Osteoblast (primary cell): ENCODE measurements at places on chromosomes 7 and 10. TPM values are rescaled to one million over a fixed set of nuclear protein-coding genes. Genes with fewer than 3 reads are reported as not detected.

The CFAP69 gene
- total RNA-seq: 5.4 and 8.8 TPM in 2 replicates

The WEE2 gene
- total RNA-seq: not detected in 2 replicates

DNA sequence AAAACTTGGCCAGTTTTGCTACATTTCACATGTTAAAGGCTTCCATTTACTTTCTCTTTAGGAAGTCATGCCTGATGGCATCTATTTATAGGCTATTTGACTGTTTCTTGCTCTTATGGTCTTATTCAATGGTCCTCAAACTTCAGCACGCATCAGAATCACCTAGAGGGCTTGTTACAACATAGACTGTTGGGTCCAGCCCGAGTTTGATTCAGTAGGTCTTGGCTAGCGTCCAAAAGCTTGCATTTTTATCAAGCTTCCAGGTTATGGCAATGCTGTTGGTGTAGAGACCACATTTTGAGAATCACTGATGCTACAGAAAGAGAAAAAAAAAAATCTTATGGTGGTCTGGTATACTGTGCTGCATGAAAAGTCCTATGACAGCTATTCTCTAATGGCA lies 51.9 kb downstream of the MTPN start:
- H3K4me1 ChIP-seq: peaks cover 12% of the 10 kb centered on the region
- peak overlapping the region; percentile 25 for H3K27ac ChIP-seq

GRCh38 chr7:140911746-140912145 lies 13.0 kb downstream of the BRAF start:
- no peaks in the 10 kb centered on the region for H3K4me1 ChIP-seq
- no peaks in the 10 kb centered on the region for H3K27me3 ChIP-seq
- DNase-seq: no peak
- no peak overlapping the region for H3K4me3 ChIP-seq
- H3K27ac ChIP-seq: no peak overlapping the region

GRCh38 chr10:117014835-117015234 lies 9.8 kb upstream of the SHTN1 start:
- H3K27me3 ChIP-seq: no peaks in the 10 kb centered on the region
- no peaks in the 10 kb centered on the region for H3K4me1 ChIP-seq
- H3K27ac ChIP-seq: no peak overlapping the region
- H3K4me3 ChIP-seq: no peak overlapping the region

GRCh38 chr7:63887031-63887430 lies 111.6 kb upstream of the ZNF722 start:
- no peaks in the 10 kb centered on the region for H3K36me3 ChIP-seq
- DNase-seq: no peak
- H3K27ac ChIP-seq: no peak overlapping the region

- peaks cover 2% of the 10 kb centered on the region for H3K4me1 ChIP-seq
- H3K36me3 ChIP-seq: no peaks in the 10 kb centered on the region
- no peaks in the 10 kb centered on the region for H3K27me3 ChIP-seq
- no peak for DNase-seq
Observed at GRCh38 chr7:22406715-22407114, 49.8 kb upstream of the RAPGEF5 start.

GRCh38 chr7:80279760-80280159 lies 145.1 kb downstream of the GNAI1 start:
- H3K27me3 ChIP-seq: no peaks in the 10 kb centered on the region
- DNase-seq: no peak
- no peak overlapping the region for H3K4me3 ChIP-seq
- no peak overlapping the region for H3K27ac ChIP-seq
- peaks cover 12% of the 10 kb centered on the region for H3K4me1 ChIP-seq
- H3K36me3 ChIP-seq: no peaks in the 10 kb centered on the region

GRCh38 chr7:11858026-11858425 lies 26.0 kb upstream of the THSD7A start:
- H3K4me3 ChIP-seq: no peak overlapping the region
- H3K36me3 ChIP-seq: no peaks in the 10 kb centered on the region
- DNase-seq: peak; percentile 44
- no peaks in the 10 kb centered on the region for H3K27me3 ChIP-seq
- no peaks in the 10 kb centered on the region for H3K4me1 ChIP-seq
